Hypothalamus (tissue), 51 donors: ENCODE measurements at places on chromosomes 11 and 22.

DNA sequence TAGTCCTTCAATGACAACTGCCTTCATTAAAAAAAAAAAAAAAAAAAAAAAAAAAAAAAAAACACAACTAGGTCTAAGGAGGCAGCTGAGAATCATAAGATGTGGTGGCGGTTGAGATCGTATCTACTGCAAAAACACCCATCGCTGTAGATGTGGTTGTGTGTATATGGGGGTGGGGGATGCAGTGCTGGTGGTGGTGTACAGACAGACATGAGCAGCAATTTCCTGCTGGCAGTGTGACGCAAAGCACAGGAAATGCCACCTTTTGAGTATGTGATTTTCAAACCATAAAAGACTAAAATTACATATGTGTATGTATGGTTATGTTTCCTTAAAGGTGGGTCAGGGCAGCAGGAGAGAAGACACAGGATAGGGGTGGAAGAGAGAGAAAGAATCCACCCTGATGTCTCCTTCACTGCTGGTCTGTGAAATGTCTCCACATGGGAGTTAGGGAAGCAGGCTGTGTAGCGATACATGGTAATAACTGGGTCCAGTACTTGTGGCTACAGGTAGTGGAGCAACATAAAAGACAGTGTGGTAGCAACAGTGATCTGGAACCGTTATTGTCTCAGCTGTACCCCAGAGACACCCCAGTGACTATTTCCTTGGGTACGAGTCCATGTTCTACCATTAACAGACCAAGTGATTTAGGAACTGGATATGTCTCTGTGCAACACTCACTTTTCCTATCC, 57.9 kb downstream of the SYTL2 start:
- no peak for DNase-seq

GRCh38 chr22:42438293-42438650, 6.1 kb upstream of the NFAM1 start:
- DNase-seq: no peak

DNA sequence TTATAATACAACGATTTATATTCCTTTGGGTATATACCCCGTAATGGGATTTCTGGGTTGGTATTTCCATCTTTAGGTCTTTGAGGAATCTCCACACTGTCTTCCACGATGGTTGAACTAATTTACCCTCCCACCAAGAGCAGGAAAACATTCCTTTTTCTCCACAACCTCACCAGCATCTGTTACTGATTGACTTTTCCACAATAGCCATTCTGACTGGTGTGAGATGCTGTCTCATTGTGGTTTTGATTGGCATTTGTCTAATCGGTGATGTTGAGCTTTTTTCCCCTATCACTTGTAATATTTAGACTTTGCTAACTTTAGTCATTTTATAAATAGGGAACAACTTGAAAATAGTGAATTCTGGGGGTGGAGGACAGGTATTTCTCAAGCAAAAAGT, 58.1 kb downstream of the PPFIA1 start:
- DNase-seq: no peak

DNA sequence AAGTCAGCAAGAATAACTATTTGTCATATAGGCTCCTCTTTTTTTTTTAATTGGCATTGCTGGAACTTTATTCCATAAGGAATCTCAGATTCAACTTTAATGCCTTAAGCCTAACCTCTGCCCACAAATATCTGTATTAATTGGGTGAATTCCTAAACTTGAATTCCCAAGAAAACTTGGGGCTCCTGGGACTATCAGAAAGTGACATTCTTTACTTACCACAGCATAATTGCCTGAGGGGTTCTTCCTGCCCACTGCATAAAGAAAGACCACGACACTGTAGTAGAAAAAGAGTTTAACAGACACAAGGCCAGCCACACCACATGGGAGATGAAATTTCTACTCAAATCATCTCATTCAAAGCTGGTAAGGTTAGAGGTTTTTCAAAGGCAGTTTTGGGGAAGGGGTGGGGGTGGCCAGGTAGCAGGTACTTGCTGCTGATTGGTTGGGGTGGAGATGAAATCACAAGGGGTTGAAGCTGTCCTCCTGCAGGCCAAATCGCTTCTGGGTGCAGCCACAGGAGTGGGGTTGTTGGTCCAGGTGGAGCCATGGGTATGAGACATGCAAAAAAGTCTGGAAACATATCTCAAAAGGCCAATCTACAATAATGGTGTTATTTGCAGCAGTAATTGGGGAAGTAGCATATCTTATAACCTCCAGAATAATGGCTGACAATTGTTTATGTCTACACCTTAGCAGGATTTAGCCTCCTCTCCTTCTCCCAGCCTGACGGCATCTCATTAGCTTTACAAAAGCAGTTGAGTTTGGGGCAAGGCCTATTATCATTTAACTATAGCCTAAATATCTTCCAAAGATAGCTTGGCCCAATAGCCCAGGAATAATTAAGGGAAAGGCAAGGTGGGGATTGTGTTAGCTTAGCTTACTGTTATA, 4.8 kb upstream of the NLRP10 start:
- no peak for DNase-seq

- no peak for DNase-seq
These were observed 7.9 kb downstream of the C2CD3 start for GRCh38 chr11:74162681-74163467.

DNA sequence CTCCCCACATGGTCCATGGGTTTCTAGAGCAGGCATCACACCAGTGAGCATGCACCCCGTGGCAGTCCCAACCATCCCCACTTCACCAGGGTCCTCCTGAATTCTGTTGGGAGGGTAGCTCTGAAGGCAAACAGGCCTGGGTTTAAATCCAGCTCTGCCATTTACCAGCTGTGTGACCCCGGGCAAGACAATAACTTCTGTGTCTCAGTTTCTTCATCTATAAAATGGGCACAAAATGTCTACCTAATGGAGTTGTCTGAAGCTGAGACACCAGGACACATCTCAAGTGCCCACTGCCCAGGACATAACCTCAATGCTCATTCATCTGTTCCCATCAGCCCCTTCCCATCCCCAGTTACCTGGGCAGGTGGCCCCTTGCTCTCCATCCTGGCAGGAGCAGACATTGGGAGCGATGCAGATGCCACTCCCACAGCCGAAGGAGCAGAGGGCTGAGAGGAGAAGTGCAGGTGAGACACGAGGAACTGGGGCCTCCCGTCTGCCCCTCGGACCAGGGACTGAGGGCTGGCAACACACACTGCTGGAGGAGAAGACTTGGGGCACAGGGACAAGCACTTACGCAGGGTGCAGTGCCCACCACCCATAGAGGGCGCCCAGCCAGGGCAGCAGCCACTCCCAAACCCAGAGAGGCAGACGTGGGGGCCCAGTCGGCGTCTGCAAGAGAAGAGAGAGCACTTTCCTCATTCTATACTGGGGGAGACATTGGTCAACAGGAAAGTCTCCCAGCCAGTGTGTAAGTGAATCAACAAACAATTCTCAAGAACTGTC, 4.0 kb downstream of the VWCE start:
- no peak for DNase-seq

GRCh38 chr11:34633990-34634693, 13.2 kb downstream of the EHF start:
- DNase-seq: no peak

DNA sequence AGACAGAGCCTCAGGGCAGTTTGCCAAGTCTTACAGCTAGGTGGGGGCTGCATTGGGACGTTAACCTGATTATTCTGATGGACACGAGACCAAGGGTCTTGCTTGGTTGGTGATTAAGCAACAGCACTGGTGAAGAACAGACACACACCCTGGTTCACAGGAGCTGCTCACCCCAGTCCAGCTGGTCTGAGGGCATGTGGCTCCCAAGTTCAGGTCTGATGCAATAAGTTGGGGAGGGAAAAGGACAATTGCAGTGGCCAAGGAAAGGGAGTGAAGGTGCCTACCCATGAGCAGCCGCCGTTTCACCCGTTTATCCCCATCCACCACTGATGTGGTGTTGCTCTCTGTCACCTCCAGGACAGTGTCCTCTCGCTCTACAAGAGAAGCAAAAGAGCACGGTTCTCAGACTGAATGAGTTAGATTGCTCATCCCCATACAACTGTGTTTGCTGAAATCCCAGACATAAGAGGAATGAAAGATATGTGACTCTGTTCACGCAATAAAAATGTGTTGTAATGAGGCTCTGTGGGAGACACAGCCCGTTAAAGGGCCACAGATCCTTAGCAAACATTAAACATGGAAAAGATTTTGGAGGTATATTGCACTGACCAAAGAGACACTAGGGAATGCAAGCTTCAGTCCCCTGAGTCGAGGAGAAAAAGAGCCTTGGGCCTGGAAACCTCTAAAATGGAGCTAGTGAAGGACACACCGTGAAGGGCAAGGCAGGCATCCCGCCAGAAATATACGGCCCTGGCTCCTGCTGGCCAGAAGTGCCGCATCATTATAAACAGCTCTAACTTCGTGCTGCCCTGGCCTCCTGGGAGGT, 25.6 kb downstream of the SCUBE2 start:
- DNase-seq: no peak

DNA sequence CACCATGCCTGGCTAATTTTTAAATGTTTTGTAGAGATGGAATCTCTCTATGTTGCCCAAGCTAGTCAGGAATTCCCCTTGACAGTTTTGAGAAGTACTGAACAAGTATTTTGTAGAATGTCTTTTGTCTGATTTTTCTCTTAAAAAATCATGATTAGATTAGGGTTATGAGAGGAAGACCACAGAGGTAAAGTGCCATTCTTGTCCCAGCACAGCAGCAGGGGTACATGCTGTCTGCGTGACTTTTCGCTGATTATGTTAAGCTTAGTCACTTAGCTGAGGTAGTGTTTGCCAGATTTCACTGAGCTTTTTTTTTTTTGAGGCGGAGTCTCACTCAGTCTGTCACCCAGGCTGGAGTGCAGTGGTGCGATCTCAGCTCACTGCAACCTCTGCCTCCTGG, 13.6 kb upstream of the NUP160 start:
- no peak for DNase-seq

- DNase-seq: no peak
These were observed 6.1 kb downstream of the MAPK1 start for GRCh38 chr22:21861264-21861848.

GRCh38 chr22:29089507-29089906, 16.7 kb downstream of the KREMEN1 start:
- no peak for DNase-seq

- DNase-seq: no peak
These were observed 432.2 kb upstream of the NARS2 start for GRCh38 chr11:79006854-79007253.

- no peak for DNase-seq
These were observed 48.0 kb downstream of the ME3 start for GRCh38 chr11:86624366-86624765.

GRCh38 chr11:79263001-79263400, 177.8 kb downstream of the TENM4 start:
- no peak for DNase-seq

- no peak for DNase-seq
These were observed 306.7 kb upstream of the MTNR1B start for GRCh38 chr11:92662601-92663360.

- no peak for DNase-seq
These were observed 25.5 kb upstream of the AMOTL1 start for GRCh38 chr11:94742665-94743064.

- no peak for DNase-seq
These were observed 1.9 kb downstream of the MUC5B start for GRCh38 chr11:1224491-1225385.

- no peak for DNase-seq
These were observed 83.4 kb downstream of the SCN3B start for GRCh38 chr11:123570939-123571580.

DNA sequence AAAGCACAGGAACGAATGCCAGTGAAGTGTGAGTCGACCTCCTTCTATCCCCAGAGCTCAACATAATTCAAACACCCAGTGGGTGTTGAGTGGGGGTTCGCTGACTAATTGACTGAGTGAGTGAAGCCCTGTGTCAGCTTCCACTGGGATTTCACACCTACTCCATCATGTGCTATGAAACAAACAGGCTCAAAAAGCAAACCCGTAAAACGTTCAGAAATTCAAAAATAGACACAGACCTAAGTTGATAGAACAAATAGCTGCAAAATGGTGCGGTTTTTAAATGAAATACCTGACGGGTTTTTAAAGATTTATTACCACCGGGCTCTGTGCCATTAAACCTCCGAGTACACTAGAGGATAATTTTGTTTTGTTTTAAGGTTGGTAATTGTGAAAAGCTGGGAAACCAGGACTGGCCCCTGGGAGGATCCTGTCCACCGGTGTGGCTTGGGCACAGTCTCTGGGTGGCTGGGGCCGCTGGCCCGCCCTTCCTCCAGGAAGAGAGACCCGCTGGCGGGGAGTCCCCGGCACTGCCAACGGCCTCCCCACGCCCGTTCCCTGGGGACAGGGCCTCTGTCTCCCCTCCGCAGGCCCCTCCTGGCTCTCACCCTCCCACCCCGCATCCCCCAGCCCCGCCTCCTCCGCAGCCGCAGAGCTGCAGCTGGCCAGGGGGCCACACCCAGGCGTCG, 13.6 kb downstream of the KCNJ5 start:
- no peak for DNase-seq

DNA sequence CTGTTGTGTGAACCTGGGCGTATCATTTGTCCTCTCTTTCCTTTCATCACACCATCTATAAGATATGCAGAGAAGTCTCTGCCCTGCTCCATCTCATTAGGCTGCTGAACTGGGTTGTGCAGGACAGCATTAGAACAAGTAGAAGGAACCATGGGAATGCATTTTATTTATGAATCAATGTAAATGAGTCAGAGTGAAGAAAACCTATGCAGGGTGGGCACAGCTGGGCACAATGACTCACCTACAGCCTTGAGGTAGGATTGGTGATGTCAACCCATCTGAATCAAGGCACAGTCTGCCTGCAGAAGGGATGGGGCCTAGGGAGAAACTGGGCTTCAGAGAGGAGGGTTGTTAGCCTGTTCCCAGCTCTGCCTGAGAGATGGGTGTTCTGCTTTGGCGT, 123.4 kb downstream of the CSNK2A3 start:
- DNase-seq: no peak

DNA sequence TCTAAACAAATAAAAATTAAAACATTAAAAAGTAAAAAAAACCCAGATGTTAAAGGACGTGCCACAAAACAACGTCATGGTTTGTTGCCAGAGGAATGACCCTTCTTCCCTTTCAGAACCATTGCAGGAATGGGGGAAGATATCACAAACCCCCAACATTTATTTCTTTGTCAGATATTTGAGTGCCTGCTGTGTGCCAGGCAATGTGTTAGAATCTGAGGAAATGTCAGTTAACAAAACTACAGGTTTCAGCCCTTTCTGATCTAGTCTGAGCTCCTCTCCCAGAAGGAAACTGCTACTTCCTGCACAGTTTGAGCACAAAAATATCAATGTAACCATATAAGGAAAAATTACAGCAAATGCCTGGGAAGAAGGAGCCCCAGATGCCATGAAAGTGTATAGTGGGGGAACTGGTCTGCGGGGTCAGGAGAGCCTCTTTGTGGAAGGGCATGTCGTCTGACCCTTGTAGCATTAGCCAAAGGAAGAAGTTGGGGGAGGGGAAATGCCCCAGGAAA, 7.1 kb upstream of the NHERF4 start:
- DNase-seq: no peak

- DNase-seq: no peak
These were observed 13.2 kb downstream of the THY1 start for GRCh38 chr11:119409731-119410130.
